ELF-1 (cell line): ENCODE measurements at places on chromosomes 4 and X.
A peak's percentile ranks its signal among the peaks of the same experiment; 100 is the strongest.

DNA sequence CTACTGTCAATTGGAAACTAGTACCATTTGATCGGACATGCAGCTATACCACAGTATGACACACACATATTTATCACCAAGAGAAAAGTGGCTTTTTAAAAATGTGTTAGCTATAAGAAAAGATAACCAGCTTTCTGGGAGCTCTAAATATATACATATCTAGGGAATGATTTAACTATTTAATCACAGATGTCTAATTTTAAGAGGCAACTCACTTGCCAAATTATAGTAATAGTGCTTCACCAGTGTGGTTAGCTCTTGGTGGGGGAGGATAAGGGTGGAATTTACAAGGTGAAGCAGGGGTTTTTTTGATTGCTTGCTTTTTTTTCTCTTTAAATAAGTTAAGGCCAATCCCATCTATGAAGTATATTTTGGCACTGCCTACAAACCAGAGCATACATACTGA, 547.7 kb upstream of the DIPK2B start:
- no peak for DNase-seq

DNA sequence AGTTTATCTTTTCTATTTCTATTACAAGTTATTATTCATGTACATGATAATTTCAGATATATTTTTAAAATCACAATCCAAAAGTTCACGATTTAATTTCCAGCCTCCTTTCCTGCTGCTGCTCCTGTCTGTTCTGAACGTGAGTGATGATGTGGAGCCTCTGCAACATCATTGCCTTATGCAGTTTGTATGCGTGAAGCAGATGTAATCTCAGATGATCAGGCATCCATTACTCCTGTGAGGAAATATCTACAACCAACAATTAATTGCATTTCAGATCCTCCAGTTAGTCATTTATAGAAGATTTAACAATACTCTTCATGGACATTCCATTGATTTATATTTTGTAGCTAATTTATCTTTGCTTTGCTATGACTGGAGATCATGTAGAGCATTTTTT, 668.7 kb upstream of the EPHA5 start:
- DNase-seq, result no peak

DNA sequence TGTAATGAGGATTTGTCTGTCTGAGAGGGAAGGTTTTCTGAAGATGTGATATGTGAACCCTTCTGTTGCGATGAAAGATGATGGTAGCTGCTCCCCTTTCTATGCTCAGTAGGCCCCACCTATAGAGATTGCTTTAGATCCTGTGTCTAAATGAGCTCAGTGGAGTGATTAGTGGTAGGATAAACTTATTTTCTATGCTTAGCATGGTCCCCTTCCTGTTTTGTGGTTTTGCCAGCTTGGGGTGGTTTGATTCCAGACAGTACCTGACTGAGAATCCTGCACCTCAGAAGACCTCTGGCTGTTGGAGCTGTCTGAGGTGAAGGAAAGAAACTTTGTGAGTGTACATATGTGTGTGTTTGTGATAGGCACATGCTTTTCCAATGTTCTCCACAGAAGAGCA, 17.7 kb downstream of the MSN start:
- DNase-seq, result no peak

- peak; percentile 4 for DNase-seq
Measured at GRCh38 chr4:36351082-36351666, 69.8 kb downstream of the DTHD1 start.

DNA sequence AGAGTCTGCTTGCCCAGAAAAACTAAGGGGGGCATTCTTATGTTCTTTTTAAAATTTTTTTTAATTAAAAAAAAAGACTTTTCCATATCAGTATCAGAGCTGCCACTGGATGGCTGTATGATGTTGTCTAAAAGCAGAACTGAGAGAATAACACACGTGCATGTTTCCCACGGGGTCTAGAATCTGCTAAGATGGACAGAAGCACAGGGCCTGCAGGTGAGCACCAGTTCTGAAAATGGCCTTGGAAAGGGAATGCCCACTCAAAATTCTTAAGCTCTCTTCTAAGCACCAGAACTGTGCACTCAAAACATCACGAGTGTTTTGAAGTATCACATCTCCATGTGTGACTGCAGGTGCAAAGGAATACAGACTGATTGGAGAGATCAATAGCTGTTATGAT, 61.1 kb downstream of the ARAP2 start:
- no peak for DNase-seq

GRCh38 chrX:50492720-50493119, 22.1 kb upstream of the DGKK start:
- no peak for DNase-seq

DNA sequence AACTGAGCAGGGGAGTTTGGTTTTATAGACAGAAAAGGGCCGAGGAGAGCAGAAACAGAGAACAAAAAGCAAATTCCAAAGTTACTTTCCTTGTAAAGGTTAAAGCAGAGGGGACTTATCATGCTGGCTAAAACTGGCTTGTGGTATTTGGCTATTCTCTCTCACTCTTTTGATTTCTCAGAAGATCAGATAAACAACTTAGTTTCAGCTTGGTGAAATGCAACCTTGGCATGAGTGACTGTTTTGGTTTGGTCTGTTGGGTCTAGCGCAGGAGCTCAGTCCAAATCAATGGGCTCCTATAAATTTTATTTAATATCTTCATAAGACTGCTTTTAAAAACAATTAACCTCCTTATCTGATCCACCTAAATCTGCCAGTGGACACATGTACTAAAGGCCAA, 47.3 kb upstream of the KIAA1210 start:
- DNase-seq, result no peak

DNA sequence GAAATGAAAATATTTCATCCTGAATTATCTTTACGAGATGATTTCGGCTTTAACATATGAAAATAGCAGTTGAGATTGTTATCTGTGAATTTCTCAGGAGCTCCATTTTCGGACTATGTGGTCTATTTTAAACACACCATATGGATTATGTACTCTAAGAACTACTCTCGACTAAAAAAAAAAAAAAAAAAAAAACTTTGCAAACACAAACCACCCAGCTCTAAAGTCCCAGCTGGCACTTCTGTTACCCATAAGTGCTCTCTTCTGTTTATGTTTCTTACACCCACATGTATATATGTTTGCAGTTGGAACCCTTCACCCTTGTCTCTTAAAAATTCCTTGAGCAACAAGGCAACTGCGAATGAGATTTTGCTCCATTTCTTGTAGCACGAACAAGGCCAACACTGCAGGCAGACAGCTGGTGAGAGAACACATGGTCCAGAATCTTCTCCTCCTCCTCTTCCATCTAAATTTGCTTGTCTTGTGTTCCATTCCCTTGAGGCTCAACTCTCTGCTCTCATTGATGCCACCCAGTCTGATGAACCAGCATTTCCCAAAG, 172.7 kb upstream of the HCCS start:
- no peak for DNase-seq

DNA sequence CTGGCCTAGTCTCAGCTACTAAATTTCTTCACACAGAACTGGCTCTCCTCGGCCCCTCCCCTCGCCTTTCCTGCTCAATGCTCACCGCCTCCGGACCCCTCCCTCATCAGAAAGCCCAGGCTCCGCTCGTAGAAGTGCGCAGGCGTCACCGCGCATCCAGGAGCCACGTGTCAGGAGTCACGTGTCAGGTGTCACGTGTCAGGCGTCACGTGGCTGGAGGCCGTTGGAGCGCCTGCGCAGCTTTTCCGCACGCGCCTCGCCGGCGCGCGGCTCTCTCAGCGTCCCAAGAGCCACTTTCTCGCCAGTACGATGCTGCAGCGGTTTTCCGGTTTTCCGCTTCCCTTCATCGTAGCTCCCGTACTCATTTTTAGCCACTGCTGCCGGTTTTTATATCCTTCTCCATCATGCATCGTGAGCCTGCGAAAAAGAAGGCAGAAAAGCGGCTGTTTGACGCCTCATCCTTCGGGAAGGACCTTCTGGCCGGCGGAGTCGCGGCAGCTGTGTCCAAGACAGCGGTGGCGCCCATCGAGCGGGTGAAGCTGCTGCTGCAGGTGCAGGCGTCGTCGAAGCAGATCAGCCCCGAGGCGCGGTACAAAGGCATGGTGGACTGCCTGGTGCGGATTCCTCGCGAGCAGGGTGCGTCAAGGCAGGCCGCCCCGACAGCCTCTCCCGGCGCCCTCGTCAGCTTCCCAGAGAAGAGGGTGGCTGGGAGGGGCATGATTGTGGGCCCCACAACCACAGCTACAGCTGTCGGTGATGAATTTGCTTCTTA, at the start of gene SLC25A31:
SLC25A31 (plus strand) TSS at position 259 of the 772 bp plus-strand sequence; CDS start at position 405, 146 bp downstream.
- DNase-seq, result no peak

DNA sequence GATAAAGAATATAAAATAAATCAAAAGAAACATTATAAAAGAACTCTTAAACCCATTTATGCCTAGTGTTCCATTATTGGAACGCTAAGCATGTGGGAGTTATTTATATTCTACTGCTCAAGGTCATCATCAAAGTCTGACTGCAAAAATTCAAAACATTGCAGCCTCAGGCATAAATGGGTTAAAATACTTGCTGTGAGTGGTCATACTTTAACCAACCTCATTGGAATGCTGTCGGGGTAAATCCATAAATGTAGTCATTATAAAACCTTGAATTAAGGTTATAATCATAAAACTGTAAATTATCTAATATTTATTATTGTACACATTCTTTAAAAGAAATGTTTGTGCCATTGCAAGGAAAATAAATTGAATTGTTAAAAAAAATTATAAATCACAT, 55.0 kb downstream of the RPS6KA6 start:
- no peak for DNase-seq

- no peak for DNase-seq
Measured at GRCh38 chrX:117002981-117003380, 540.2 kb upstream of the CT83 start.

DNA sequence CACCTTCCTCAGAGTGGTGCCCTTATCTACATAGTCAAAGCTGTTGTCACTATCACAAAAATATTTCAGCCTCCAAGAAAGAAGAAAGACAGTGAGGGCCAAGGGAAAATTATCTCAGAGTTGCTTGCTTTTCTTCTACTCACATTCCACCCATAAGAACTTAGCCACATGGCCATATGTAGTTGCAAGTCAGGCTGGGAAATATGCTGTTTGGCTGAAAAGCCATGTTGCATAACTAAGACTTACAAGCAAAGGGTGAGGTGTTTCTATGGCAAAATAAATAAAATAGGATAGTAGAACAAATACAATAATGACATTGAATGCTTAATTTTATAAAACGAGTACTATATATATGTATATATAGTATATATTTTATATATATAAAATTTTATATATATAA, 365.9 kb upstream of the PABPC4L start:
- DNase-seq, result no peak

DNA sequence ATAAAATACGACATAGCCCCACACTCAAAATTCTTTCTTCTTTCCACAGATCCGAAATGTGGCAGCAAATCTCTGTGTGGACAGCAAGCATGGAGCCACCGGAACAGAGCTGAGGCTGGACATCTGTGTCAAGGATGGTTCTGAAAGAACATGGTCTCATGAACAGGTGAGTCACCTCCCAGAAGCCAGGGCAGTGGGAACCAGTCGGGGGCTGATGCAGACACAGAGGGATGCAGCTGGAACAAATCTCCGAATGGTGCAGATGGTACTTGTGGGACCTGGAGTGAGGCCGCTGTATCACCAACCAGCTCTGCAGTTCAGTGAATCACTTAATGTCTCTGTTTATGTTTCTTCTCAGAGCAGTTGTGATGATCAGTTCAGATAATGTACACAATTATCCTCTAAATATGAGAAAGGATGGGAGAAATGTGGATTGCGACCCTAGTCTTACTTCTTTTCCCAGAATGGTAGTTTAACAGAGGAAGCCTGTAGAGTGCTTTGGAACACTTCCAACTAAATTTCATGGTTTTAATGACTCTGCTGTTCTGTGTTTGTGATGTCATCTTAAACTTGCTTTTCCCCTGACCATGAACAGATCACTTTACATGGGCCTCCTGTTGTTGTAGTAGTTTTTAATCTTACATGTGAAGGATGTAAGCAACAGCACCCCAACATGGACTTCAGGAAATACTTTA, 159.3 kb upstream of the GALNT7 start:
- no peak for DNase-seq

DNA sequence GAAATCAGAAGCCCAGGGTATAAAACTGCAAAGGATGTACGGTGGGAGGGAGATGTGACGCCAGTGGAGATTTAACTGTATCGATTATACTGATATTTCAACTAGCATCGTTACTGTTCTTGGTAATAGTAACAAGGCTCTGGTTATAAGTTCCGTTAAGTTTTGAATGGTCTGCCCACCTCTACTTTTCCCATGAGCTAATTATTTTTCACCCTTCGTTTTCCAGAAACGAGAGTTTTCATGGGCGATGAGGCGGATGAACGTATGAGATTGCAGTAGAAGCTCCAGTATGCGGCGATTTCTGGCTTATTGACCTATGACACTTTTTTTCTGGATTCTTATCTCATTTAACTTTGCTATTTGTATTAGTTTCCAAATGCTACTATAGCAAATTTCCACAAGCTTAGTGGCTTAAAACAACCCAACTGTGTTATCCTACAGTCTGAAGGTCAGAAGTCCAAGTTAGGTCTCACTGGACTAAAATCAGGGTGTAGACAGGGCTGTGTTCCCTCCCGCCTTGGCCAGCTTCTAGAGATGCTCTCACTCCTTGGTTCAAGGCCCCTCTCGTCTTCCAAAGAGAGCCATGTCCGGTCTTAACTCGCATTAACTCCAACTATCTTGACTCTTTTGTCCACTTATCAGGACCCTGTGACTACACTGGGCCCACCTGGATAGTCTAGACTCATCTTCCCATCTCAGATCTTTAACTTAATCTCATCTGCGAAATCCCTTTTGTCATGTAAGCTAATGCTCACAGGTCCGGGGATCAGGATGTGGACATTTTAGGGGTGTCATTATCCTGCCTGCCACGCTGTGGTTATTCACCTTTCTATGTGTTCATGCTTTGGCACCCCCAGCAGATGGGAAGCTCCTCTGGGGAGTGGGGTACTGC, 122.5 kb downstream of the IRF2 start:
- no peak for DNase-seq

DNA sequence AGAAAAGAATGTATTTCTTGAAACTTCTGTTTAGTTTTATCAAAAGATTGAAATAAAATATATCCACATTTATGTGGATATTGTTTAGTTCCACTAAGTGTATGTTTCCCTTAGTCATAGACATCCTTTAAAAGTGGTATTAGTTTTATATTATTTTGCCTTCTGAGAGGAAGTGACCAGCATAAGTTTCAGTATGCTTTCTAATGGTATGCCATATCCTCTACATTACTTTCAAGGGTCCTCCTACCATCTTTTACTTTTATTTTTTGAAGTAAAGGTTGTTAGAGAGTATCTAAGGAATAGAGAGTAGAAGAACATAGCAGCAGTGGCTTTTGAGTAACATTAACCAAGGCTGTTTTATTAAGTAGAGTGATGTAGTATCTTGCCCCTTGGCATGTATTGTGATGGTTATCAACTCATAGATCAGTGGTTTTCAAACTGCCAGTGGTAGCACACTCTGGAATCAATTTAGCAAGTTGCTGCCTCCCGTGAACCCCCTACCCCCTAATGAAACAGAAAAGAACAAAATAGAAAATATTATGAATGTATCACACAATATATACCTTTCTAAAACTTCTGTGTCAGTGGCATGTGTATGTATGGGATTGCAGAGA, 44.8 kb downstream of the RBPJ start:
- DNase-seq, result no peak

DNA sequence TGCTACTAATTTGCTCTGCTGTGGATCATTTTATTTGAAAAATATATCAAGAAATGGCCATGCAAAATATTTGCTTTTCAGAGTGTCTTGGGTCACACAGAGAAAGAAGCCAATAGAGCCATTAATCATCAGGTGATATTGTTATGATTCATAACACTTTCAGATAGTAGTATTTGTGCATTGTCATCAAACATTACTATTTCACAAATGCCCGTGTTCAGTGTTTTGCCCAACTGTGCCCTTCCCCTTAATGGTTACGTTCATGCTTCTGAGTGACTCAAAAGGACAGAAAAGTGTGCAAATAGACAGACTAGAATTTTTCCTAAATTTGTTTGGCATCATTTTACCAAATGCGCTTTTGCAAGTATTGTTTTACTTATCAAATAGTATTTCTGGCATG, 46.5 kb downstream of the PHOX2B start:
- DNase-seq, result no peak
